T-helper 17 cell (primary cell): ENCODE measurements at places on chromosomes 4 and X.

DNA sequence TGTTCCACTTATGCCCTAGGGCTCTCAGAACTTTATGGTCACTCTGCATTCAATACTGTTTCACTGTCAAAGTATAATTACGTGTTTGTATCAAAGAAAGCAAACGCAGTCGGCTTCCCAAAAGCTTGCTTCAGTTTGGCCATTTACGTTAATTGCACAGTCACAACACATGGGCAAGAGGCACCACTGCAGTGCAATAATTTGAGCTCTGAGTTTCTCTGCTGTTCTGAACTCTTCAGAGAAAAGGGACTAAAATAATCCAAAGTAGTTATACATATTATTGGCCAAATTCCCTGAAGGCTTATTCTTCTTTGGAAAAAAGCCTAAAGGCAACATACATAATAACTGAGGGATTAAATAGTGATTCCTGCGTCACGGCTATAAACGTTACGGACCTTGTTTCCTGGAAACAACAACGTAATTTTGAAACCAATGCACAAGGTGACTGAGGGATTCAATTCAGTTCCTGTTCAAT is 51.3 kb downstream of the RNF150 start:
- no peak for DNase-seq

DNA sequence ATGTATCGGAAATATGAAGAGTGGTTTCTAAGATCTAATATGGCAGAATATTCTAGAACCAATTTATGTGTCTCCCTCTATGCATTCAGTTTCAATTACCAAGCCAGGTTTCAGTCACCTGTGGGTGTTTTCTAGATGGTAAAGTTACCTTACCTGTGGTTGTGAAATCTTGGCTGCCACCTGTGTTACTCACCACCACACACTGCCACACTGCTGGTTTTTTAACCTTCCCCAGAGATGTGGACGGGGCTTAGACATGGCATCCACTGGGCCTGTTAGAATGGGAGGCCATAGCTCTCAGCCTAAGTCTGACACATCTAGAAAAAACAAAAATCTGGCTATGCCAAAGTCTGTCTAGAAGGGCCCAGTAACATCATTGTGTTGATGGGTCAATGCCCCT is 896.5 kb upstream of the PABPC4L start:
- no peak for DNase-seq

DNA sequence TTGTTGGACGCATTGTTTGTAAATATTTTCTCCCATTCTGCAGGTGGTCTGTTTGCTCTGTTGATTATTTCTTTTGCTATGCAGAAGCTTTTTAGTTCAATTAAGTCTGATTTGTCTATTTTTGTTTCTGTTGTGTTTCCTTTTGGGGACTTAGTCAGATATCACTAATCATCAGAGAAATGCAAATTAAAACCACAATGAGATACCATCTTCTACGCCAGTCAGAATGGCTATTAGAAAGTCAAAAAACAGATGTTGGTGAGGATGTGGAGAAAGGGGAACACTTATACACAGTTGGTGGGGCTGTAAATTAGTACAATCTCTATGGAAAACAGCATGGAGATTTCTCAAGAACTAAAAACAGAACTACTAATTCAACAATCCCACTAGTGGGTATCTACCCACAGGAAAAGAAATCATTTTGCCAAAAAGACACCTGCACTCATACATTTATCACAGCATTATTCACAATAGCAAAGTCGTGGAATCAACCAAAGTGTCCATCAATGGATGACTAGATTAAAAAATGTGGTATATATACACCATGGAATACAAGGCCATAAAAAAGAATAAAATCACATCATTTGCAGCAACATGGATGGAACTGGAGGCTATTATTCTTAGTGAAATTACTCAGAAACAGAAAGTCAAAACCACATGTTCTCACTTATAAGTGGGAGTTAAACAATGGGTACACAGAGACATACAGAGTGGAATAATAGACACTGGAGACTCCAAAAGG is 8.1 kb downstream of the COQ2 start:
- DNase-seq: no peak

DNA sequence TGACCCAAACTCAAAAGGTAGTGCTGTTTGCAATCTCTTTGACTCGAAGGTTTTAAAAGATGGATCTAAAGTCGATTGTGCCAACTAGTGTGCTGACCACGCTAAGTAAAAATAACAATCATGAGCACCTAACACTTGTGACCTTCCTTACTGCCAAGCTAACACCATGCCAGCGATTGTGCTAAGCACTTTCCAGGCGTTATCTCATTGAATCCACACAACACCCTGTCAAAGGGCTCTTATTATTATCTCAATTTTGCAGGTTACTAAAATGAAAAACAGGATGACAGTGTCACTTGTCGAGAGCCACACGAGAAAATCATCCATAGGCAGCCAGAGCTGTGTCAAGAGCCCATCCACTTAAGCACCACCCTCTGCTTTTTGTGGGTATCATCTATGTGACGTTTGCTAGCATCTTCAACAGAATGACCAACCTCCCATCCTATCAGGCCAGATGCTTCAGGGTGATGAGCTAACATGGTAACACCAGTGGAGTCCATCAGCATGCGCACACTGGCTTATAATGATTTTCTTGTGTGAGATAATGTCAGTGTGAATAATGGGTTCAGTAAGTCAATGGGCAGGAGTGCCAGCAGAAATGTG is 893 bp upstream of the GAB3 start:
- DNase-seq: no peak

DNA sequence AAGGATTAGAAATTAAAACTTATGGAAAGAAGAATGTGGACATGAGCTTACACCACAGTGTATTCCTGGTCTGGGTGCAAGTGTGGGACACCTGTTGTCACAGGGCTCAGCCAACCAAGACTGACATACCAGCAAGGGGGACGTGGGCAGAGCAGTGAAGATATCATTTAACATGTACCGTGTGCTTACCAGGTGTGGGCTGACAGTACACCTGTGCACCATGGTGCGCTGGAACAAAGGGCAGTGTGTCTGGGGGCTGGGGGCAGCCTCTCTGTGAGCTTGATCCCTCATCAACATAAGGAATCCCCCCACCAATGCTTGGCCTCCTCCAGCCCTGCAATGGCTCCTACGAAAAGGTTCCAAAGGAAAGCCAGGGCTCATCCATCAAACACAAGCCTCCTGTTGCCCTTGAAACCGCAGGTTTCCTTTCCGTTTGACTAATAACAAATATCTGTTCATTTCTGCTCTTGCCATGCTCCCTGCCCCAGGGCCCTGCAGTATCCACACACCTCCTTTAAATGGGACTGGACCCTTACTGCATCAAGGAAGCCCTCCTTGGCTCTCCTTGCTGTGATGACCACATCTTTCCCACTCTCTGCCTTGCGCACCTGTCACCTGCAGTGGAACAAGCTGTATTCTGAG is 16.7 kb downstream of the EVC2 start:
- DNase-seq: no peak

DNA sequence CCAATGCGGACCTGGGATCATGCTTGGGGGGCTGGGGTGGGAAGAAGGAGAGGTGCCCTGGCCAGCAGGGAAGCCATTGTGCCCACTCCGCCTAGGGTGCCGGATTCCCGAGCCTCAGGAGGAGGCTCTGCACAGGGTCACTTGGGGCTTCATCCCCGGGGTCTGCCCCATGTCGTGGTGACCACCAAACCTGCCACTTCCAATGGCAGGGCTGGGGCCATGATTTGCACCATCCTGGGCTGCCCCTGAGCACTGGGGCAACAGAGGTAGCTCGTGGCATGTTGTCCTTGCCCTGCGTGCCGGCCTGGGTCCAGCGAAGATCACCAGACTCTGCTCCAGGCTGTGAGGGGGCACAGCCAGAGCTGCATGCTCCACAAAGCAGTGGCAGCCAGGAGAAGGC is 71.4 kb upstream of the DCAF12L2 start:
- DNase-seq: no peak

DNA sequence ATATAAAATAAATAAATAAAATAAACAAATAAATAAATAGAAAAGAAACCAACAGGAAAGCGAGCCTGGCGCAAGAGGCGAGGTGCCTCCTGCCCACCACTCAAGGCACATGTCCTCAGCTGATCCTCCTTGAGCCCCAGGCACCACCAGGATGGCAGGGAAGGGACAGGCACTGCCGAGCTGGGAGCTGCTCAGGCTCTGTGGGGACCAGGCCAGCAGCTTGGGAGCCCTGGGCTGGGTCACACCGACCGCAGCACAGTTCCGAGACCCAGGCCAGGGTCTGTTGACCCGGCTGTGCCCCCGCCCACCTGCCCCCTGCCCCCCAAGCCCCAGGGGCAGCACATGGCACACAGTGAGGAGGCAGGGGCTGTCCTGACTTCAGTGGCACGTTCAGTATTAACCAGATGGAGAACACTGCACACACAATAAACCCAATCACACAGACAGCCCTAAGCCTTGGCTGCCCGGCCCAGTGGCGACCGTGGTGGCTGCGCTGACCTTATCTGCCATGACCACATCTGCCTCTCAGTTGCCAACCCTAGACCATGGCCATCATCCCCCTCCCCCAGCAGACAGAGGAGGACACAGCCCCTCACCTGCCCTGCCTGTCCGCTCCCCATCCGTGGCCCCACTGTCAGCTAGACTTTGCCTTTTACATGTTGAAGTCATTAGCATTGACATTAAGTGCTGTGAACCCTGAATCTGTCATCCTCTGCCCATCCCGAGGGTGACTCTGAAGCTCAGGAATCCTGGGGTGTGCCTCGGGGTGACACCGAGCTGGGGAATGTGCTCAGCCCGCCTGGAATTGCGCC is 2.9 kb upstream of the TREX2 start:
- no peak for DNase-seq

GRCh38 chrX:46642145-46642544 is 68.6 kb downstream of the CHST7 start:
- no peak for DNase-seq

DNA sequence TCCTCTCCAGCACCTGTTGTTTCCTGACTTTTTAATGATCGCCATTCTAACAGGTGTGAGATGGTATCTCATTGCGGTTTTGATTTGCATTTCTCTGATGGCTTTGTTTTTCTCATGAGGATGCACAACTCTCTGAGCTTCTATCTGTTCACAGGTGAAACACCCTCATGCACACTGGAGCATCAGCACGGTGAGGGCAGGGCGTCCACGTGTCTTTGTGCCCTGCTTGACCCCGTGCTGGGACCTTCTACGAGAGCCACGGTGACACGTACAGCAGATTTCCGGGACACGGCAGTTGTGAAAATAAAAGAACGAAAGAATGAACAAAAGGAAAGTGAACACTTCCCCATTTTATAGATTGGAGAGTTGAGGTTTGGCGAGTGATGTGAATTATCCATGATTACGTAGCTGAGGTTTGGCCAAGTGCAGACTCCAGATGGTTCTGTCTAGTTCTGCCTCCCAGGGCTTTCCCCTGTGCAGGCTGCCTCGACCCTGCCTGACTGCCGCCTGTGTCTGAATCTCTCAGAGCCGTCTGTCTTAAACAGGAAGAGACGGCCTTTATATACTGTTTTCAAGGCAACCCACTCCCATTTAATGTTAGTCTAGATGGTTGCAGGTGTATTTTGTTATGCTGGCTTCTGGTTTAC is 67.8 kb upstream of the SORBS2 start:
- no peak for DNase-seq

DNA sequence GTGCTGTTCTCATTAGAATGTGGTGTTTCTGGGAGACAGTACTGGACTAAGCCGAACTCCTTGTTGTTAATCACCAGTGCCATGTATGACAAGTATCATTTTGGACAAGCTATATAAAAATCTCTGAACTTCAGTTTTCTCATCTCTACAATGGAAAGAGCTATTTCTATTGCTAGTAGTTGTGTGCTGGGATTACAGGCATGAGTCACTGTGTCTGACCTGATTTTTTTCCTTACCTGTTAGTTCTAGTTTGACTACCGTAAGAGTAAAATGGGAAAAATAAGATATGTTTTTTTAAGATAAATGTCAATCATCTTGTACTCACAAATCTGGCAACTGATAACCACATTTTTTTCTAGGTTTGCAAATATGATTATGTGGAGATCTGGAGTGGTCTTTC is 192.3 kb downstream of the TLL1 start:
- DNase-seq: no peak

DNA sequence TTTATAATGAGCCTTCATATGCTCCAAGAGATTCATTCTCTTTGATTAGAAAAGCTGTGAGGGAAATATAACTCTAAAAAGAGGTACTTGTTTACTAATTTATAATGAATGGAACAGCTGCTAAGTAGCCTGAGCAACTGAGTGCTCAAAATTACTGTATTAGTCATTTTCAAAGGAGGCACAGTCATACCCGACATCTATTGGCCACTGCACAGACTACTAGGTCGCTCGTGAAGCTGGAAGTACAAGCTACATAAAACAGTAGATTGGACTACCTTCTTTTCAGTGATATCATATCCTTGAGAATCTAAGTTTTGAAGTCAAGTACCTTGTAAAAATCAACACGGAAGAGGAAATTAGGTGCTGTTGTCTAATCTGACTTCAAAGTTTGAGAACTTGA is 52.0 kb upstream of the GLRB start:
- DNase-seq: no peak

DNA sequence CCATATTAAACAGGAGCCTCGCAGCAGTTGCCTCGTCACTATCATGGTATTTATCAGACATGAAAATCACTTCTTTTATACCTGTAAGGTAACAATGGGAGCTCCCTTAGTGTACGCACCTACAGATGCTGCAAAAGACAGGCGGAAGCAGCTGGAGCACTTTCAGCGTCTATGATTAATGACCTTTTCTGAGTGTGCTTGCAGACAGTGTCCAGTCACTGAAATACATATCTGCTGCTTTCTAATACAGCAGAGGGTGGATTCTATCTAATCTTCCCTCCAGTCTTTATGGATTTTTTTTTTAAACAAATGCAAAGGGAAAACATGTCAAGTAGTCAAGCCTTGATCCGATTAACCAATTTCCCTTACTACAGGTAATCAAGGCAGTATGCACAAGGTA is 24.1 kb downstream of the DCTD start:
- no peak for DNase-seq

DNA sequence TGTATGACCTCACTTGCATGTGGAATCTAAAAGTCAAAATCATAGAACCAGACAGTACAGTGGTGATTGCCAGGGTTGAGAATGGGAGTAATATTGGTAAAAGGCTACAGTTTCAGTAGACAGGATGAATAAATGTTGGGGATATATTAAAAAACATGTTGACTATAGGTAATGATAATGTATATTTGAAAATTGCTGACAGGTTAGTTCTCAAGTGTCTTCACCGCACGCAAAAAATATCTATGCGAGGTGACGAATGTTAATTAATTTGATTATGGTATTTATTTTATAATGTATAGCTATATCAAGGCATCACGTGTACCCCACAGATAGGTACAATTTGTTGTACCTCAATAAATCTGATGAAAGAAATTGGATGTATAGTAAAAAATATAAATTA is 909.6 kb upstream of the NDST4 start:
- DNase-seq: no peak

DNA sequence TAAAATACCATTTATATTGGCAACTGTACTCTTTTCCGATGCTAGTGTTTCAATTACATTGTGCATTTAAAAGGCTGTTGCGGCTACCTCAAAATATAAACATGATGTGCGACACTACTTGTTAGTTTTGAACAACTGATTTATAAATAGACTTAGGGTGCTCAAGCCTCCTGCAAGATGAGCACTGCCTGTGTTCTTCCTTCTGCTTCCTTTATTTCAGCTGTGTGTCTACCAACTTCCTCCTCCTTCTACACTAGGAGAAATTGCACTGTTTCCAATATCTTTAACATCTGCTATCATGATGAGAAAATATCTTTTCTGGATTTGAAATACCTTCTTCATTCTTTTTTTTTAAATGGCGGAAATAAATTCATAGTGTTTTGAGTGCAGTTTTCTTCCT is 24.0 kb downstream of the TET2 start:
- DNase-seq: no peak

- no peak for DNase-seq
Measured at GRCh38 chr4:89871211-89871610, 23.4 kb upstream of the MMRN1 start.

- DNase-seq: no peak
Measured at GRCh38 chrX:78366576-78366975, 39.2 kb upstream of the CYSLTR1 start.
